Thoracic aorta (tissue), 2 donors: ENCODE measurements at places on chromosomes 12 and 14. TPM values are rescaled to one million over a fixed set of nuclear protein-coding genes. Genes with fewer than 3 reads are reported as not detected.

The AMIGO2 gene
- total RNA-seq = 10.9 TPM

The ART4 gene
- total RNA-seq = 38.0 TPM

DNA sequence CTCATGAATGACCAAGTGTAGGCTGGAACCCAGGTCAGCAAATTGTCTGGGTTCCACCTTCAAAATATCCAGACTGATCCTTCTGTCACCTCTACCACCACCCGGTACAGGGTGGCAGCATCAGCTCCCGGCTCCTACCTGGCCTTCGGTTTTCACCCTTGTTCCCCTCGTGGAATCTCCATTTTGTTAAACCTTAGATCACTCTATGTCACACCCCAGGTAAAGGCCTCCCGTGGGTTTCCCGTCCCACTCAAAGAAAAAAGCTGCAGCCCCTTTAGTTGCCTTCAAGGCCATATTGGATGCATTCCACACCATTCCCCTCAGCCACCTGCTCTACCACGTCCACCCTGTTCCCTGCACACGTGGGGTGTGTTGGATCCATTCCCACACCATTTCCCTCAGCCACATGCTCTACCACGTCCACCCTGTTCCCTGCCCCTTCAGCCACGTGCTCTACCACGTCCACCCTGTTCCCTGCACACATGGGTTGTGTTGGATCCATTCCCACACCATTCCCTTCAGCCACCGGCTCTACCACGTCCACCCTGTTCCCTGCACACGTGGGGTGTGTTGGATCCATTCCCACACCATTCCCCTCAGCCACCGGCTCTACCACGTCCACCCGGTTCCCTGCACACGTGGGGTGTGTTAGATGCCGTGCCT, 23.8 kb downstream of the SLC6A13 start:
- no peak overlapping the region for H3K27ac ChIP-seq
- no peaks in the 10 kb centered on the region for H3K4me1 ChIP-seq
- H3K4me3 ChIP-seq = no peak overlapping the region
- no peaks in the 10 kb centered on the region for H3K36me3 ChIP-seq

- H3K4me1 ChIP-seq = no peaks in the 10 kb centered on the region
- H3K36me3 ChIP-seq = no peaks in the 10 kb centered on the region
- no peak overlapping the region for H3K27ac ChIP-seq
- no peak overlapping the region for H3K4me3 ChIP-seq
- H3K27me3 ChIP-seq = no peaks in the 10 kb centered on the region
Observed at GRCh38 chr12:70059373-70059772, 183.9 kb upstream of the CNOT2 start.

GRCh38 chr12:79773896-79774295, 83.1 kb upstream of the PAWR start:
- peaks cover 29% of the 10 kb centered on the region for H3K4me1 ChIP-seq
- peaks cover 8% of the 10 kb centered on the region for H3K36me3 ChIP-seq
- DNase-seq = no peak
- no peaks in the 10 kb centered on the region for H3K27me3 ChIP-seq

DNA sequence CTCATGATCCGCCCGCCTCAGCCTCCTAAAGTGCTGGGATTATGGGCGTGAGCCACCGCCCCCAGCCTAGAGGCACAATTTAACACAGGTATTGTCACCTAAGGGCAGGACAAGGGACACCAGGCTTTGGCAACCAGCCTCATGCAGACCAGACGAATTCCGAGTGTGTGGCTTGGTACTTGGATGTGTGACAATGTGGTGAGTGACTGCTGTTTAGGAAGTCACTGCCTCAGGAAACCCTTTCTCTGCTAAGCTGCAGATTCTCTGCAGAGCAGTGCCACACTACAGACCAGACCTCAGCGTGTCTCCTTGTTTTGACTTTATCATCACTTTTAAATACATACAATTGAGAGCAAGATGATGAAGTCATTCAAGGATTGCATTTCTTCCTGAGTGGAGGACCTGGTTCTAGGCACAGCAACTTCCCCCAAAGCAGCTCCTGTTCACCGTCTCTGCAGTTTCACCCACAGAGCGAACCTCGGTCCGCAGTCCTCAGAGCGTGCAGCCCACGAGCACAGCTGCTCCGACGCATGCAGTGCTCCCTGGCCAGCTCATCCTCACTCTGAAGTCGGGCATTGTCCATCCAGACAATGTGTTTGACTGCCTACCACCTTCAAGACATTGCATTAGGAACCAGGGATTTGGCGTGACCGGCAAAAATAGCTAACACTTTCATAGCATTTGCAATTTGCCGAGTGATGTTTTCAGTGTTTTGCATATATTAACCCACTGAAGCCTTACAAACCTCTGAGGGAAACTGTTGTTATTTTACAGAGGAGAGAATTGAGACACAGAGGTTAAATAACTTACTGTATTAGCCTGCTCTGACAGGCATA, 235.2 kb downstream of the CHST11 start:
- H3K27ac ChIP-seq = no peak overlapping the region
- H3K4me1 ChIP-seq = peaks cover 45% of the 10 kb centered on the region
- no peaks in the 10 kb centered on the region for H3K27me3 ChIP-seq
- no peak for DNase-seq
- H3K4me3 ChIP-seq = no peak overlapping the region

DNA sequence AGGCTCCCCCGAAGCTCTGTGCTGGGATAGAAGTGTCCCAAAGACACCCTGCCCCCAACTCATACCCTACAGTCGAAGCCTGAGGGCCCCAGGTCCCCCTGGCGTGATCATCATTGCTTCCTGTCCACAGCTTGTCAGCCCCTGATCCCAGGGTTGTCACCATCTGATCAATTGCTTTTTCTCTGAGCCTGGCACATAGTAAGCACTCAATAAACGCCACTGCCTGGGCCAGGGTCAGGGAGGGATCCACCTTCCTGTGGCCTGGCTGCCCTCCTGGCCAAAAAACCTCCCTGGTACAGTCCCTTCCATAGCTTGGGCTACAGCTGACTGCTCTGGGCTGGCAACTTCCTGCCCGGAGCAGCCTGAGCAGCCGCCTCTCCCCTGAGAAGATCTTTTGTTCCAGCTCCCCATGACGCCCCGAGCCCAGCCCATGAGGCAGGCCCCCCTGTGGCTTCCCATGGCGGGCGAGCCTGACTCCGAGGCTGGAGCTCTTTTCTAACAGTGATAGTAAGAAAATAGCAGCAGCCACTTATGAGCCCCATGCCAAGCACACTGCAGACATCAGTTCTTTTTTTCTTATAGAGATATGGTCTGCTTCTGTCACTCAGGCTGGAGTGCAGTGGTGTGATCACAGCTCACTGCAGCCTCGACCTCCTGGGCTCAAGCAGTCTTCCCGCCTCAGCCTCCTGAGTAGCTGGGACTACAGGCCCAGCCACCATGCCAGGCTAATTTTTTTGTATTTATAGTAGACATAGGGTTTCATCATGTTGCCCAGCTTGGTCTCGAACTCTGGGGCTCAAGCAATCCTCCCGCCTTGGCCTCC, 6.5 kb downstream of the SH2B3 start:
- no peaks in the 10 kb centered on the region for H3K27me3 ChIP-seq
- no peak for DNase-seq
- no peaks in the 10 kb centered on the region for H3K36me3 ChIP-seq
- peak overlapping the region; percentile 28 for H3K27ac ChIP-seq

The MUCL1 gene
- not detected for total RNA-seq

- H3K4me1 ChIP-seq = no peaks in the 10 kb centered on the region
- no peaks in the 10 kb centered on the region for H3K36me3 ChIP-seq
- no peak overlapping the region for H3K4me3 ChIP-seq
- H3K27me3 ChIP-seq = no peaks in the 10 kb centered on the region
Observed at GRCh38 chr12:125259178-125259867, 194.1 kb downstream of the AACS start.

DNA sequence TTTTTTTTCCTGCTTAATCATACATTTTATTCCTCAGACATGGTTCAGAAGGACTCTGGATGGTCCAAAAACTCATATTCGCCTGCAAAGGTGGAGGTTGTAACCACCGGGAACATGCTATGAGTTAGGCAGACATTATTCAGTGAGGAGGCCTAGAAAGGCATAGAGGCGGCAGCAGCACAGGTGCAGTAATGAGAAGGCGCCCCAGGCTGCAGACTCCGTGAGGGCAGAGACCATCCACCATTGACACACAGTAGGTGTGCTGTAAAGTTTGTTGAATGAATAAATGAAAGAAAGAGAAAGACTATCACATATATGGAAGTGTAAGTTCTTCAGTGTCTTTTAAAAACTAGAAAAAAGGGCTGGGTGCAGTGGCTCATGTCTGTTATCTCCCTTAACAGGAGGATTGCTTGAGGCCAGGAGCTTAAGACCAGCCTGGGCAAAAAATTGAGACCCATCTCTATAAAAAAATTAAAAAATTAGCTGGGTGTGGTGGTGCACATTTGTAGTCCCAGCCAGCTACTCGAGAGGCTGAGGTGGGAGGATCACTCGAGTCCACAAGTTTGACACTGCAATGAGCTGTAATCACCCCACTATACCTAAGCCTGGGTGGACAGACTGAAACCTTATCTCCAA, 34.5 kb upstream of the PTGR2 start:
- no peak for DNase-seq
- peaks cover 9% of the 10 kb centered on the region for H3K4me1 ChIP-seq
- H3K27me3 ChIP-seq = no peaks in the 10 kb centered on the region
- H3K27ac ChIP-seq = peak overlapping the region; percentile 6
- H3K4me3 ChIP-seq = no peak overlapping the region

- H3K36me3 ChIP-seq = no peaks in the 10 kb centered on the region
- H3K4me1 ChIP-seq = peaks cover 27% of the 10 kb centered on the region
- H3K27ac ChIP-seq = peak overlapping the region; percentile 84
- H3K27me3 ChIP-seq = no peaks in the 10 kb centered on the region
- peak overlapping the region; percentile 84 for H3K4me3 ChIP-seq
- DNase-seq = peak; percentile 25
Observed at GRCh38 chr12:93571365-93571924, 1.0 kb upstream of the SOCS2 start.

GRCh38 chr14:106395456-106396050, 869.2 kb downstream of the TMEM121 start:
- no peaks in the 10 kb centered on the region for H3K4me1 ChIP-seq
- no peak for DNase-seq
- no peaks in the 10 kb centered on the region for H3K27me3 ChIP-seq
- H3K36me3 ChIP-seq = no peaks in the 10 kb centered on the region
- no peak overlapping the region for H3K4me3 ChIP-seq
